Lower lobe of right lung (tissue), 2 donors: ENCODE measurements at places on chromosomes 3 and 15.
A peak's percentile ranks its signal among the peaks of the same experiment; 100 is the strongest.

GRCh38 chr15:59174835-59175831, 31.5 kb upstream of the LDHAL6B start:
- peak overlapping the region; percentile 59 for H3K27ac ChIP-seq
- peaks cover 23% of the 10 kb centered on the region for H3K36me3 ChIP-seq
- no peak overlapping the region for H3K4me3 ChIP-seq
- peak; percentile 63 for DNase-seq
- no peaks in the 10 kb centered on the region for H3K27me3 ChIP-seq

DNA sequence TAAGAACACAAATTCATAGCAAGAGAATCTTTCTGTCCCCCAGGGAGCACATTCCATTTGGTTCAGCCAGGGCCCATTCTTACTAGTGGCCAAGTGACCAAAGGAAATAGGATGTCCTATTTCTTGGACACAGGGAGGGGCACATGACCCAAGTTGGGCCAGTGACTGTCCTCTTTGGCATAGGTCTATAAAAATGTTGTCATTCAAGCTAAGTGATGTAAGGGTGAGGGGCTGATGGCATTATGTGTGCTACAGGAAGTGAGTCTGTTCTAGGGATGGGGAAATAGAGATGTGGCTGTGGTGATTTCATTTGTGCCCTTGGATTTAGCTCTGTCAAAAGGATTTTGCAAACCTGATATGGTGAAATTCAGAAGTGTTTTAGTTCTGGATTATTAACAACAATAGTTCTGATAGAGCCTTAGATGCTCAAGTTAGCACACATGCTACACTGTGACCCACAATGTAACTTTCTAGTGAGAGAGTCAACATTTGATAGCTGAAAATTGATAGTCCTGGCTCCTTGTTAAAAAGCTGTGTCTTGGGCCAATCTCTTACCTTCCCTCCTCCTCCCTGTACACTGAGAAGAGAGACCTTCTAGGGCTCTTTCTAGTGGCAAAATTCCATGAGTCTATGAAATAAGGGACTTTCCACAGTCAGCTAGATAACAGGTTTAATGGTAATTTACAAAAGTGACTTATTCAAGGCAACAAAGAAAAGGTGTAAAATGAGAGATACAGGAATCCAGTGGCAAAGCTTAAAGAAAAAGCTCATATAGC, 117.2 kb downstream of the THRB start:
- no peaks in the 10 kb centered on the region for H3K27me3 ChIP-seq
- no peak overlapping the region for H3K4me3 ChIP-seq
- H3K27ac ChIP-seq: no peak overlapping the region

DNA sequence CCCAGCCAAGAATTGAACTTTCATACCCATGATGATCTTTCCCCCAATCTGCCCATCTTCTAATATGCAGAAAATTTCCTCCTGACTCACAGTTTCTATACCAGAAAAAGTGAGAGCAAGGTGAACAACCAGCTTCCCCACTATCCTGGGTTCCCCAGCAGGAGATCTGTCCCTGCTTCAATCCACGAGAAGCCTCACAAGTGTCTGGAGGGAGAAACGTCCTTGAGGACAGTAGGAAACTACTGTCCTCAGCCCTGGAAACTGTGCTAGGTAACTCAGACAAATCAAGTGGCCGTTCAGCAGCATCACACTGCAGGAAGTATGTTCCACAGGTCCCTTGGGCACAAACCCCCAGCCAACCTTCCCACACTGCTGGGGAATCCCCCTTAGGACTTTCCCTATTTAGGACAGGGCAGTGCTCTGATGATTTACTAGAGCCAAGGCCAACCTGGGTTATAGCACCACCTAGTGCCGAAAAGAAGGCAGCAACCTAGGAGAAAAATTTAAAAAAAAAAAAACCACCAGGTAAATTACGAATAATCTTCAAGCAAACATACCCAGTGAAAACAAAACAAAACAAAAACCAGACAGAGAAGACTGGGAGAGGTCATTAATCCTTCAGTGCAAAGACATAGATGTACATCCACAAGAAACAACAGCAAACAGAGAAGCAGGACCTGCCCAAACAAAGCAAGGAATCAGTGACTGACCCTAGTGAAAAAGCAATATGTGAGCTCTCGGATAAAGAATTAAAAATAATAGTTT, 36.0 kb downstream of the MORC1 start:
- no peak overlapping the region for H3K27ac ChIP-seq
- DNase-seq: no peak
- H3K4me3 ChIP-seq: no peak overlapping the region
- H3K4me1 ChIP-seq: no peaks in the 10 kb centered on the region
- H3K27me3 ChIP-seq: no peaks in the 10 kb centered on the region

DNA sequence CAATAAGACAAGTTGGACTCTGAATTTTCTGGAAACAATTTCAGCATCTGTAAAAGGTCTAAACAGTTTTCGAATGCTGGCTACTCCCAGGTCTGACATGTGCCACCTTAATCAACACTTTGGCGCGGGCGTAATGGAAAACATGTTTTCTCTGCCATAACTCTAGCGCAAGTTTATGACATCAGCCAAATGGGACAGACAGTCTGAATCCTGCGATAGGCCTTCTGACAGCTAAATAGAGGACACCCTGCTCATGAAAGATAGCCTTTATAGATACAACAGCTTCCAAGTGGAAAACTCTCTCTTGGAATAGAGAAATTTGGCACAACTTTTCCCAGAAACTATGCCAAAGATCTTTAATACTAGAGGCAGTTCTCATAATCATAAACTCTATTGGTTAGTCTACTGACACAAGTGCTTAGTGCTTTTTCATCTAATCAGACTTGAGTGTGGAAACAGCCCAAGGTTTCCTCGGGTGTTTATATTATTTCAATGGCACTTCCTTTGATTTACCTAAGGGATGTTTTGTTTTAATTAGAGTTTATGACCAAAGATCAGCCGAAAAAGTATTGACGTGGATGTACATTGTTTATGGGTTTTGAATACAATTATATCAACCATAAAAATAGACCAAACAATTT, 120.1 kb upstream of the DPH6 start:
- peak overlapping the region; percentile 14 for H3K27ac ChIP-seq
- peaks cover 20% of the 10 kb centered on the region for H3K4me1 ChIP-seq
- H3K27me3 ChIP-seq: no peaks in the 10 kb centered on the region
- DNase-seq: no peak

- H3K27ac ChIP-seq: no peak overlapping the region
- no peak overlapping the region for H3K4me3 ChIP-seq
- DNase-seq: no peak
- peaks cover 30% of the 10 kb centered on the region for H3K27me3 ChIP-seq
Measured at GRCh38 chr3:18446149-18446825, 21.1 kb upstream of the SATB1 start.

GRCh38 chr3:44886561-44886960, 12.2 kb downstream of the TGM4 start:
- no peak overlapping the region for H3K4me3 ChIP-seq
- DNase-seq: no peak
- no peaks in the 10 kb centered on the region for H3K4me1 ChIP-seq

DNA sequence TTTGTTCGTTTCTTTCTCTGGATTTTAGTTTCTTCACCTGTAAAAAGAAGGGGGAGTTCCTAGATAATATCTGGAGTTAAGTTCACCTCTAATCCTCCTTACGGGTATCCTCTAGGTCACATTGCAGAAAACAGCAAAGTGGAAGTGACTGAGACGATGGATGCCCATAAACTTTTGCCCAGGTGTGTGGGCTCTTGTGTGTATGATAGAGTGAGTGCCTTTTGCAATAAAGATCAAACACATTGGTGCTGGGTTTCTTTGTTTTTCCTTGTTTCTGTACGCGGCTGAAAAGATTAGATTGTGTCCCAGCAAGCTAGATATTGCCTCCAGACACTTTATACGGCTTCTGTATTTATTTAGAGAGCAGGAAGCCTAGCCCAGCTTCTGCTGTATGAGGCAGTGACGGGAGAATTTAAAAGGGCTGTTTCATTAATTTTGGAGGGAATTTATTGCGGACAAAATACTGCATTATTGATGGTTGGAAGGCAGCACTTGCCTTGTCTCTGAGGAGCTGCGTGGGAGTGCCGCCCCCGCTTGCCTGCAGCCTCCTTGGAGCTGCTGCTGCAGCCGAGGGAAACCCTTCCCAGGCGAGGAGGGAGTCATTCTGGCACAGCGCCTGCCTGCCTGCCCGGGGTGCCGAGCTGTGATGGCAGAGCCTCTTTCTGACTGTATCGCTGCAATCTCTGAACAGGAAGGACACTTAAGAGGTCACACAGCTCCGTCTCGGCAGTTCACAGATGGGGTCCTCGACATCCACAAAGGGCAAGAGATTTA, 38.5 kb downstream of the PYDC2 start:
- peaks cover 7% of the 10 kb centered on the region for H3K4me1 ChIP-seq
- no peak for DNase-seq
- no peaks in the 10 kb centered on the region for H3K36me3 ChIP-seq

GRCh38 chr15:73324496-73325170, 44.1 kb downstream of the HCN4 start:
- H3K27me3 ChIP-seq: peaks cover 23% of the 10 kb centered on the region
- no peaks in the 10 kb centered on the region for H3K36me3 ChIP-seq
- H3K4me1 ChIP-seq: no peaks in the 10 kb centered on the region
- DNase-seq: no peak
- H3K27ac ChIP-seq: no peak overlapping the region
- no peak overlapping the region for H3K4me3 ChIP-seq

GRCh38 chr3:48474619-48475018, 28.1 kb downstream of the ATRIP start:
- H3K4me3 ChIP-seq: no peak overlapping the region
- no peak for DNase-seq
- peaks cover 39% of the 10 kb centered on the region for H3K4me1 ChIP-seq
- peak overlapping the region; percentile 6 for H3K27ac ChIP-seq

- peak; percentile 43 for DNase-seq
- no peaks in the 10 kb centered on the region for H3K4me1 ChIP-seq
- no peaks in the 10 kb centered on the region for H3K36me3 ChIP-seq
- no peaks in the 10 kb centered on the region for H3K27me3 ChIP-seq
- H3K27ac ChIP-seq: no peak overlapping the region
Measured at GRCh38 chr3:38579141-38579540, 70.3 kb downstream of the SCN5A start.

DNA sequence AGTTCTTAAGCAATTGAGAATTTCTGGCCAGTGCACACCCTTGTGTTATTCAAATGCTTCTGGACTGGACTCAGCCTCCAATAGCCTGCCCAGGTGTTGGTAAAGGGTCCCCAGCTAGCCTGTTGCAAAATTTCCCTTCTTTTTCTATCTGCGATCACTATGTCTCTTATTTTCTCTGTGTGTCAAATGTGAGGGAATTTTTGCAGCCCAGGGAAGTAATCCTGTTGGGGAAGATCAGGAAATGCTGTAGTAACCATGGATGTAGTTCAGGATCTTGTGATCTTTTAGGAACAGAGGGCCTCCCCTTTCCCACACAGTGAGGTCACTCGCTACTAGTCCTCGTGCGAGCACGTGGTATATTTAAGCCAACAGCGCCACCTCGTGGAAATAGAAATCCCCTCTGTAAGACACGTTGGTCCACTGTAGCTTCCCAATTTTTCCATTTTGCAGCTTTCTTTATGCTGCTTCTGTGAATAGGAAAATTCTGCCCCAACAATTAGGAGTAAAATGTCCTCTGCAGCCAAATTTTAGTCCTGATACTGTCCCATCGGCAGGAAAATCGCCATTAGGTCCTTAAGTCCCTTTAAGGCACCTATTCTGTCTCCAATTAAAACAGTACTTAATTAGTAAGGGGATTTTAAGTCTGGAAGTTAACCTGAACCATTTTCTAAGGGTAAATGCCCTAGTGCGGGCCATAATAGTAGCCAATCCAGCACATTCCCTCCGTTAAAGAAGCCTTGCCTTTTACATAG, 4.0 kb upstream of the SMCO1 start:
- H3K4me1 ChIP-seq: no peaks in the 10 kb centered on the region
- peak; percentile 75 for DNase-seq
- H3K27me3 ChIP-seq: no peaks in the 10 kb centered on the region
- no peak overlapping the region for H3K27ac ChIP-seq
- no peak overlapping the region for H3K4me3 ChIP-seq
